ENCODE measurements at places on chromosomes 7 and 10.

DNA sequence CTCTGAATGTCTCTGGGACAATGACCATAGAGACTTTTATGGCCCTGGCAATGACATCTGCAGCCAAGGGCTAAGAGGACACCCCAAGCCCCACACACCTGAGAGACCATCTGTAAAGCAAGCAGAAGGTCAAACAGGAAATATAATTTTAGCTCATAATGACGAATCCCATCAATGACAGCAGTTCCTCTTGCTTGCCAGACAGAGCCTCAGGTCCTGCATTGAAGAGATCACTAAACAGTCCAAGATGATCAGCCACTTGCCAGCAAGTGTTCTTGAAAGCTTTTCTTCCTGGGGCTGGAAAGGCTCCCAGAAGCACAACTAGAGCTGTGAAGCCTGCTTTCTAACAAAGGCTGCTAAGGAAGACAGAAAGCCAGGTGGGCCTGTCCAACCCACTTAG is 993.7 kb upstream of the AUTS2 start:
- DNase-seq: no peak

GRCh38 chr7:99576251-99576650 is 17.8 kb downstream of the ZNF655 start:
- no peak for DNase-seq

DNA sequence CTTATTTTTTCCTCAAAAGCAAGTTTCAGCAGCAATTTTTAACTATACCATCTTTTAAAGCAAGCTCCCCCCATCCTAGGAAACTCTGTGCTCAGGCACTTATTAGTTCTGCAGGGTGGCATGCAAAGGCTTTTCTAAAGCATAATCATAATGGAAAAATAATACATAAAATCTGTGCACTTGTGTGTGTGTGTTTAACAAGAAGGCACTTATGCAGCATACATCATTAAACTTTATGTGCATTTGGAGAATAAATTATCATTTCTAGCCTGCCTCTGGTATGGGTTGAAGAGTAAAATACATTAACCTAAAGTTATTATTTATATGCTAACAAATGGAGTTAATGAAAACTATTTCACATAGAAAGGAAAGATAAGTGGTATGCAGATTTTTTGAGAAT is 5.6 kb upstream of the RASSF4 start:
- no peak for DNase-seq

DNA sequence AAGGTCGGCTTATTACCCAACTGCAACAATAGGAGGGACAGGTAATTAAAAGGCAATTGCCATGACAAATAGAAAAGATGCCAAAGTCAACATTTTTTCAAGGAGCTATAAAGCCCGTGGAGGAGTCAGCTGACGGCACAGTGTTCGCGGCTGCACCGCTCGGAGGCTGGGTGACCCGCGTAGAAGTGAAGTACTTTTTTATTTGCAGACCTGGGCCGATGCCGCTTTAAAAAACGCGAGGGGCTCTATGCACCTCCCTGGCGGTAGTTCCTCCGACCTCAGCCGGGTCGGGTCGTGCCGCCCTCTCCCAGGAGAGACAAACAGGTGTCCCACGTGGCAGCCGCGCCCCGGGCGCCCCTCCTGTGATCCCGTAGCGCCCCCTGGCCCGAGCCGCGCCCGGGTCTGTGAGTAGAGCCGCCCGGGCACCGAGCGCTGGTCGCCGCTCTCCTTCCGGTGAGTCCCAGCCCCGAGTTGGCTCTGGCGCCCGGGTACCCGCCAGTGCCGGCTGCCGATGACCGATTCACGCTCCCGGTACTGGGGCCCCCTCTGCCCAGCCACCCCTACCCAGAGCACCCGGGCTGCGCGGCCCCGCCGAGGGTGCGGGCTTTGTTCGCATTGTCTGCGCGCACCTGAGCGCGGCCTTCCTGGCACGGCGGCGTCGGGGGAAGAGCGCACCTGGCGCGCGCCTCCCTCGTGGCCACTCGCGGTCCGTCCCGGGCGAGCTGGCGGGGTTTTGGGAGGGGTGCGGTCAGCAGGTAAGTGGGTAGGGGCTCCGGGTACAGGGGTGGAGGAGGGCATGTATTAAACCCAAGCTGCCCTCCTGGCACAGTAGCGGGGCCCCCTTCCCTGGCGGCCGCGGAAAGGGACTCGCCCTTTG is at the start of gene VWA2:
VWA2 (plus strand) TSS at position 138 of the 877 bp plus-strand sequence. CDS start 9,460 bp downstream, outside the sequence.
- no peak for DNase-seq

DNA sequence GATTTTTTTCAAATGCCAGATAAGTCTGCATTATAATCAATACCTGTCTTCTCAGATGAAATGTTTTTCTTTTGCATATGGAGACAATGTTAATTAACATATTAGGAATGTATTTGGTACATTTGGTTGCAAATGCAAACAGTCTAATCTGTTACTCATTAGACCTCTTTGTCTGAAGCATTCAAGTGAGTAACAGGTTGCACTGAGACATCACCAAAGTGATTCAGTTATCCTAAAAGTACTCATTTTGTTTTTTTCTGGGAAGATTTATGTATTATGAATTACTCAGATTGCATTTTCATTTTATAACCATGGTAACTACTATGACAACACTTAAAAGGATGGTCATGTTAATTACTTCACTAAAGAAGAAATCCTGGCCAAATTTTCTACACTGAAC is 513.6 kb downstream of the HTR7 start:
- no peak for DNase-seq

DNA sequence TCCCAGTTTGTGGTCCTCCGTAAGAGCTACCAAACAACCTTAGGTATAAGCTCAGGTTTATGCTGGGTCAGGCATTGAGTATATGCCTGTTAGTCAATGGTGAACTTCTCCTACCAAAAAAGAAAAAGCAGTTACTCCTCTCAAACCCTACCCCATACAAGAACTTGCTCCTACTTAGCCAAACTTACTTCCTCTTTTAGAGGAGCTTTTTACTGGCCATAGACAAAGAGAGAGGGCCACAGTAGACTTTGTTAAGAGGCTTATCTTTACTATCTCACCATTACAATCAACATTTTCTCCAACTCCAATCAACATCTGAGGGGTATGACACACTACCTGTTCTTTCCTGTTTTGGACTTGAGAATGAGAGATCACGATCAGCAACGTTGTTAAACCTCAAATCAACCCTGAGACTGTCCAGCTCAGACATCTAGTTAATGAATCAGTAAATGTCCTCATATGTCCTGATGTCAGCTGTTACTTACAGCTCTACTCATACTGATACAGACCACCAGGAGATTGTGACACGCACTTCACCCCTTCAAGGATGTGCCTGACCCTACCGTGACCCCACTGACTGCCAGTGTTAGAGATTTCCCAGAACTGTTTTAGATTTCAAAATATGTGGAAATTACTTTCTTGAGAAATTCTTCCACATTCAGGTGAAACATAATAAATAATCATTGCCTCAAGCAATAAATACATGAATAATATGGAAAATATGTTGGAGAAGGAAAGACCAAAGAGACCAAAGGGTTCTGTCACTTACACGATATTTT is 18.4 kb upstream of the CCDC71L start:
- peak; percentile 8 for DNase-seq

- DNase-seq: no peak
These were observed 194.2 kb downstream of the GPAM start for GRCh38 chr10:111989136-111989911.

DNA sequence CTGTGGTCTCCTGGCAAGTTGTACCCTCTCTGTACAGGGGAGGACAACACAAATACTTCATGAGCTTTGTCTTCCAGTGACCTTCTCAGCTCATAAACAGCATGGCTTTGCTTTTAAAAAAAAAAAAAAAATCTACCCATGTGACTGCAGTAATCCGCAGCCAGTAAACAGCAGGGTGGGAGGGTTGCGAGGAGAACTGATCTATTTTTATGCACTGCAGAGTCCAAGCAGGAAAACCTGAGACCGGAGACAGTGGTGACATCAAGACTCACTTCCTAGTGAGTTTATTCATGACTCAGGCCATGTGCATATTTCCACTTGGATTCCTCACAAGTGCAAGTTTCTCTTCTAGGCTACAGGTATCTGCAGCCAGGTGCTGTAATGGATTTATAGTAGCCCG is 127.9 kb downstream of the NRF1 start:
- DNase-seq: no peak

GRCh38 chr7:3087243-3087755 is 43.6 kb upstream of the CARD11 start:
- DNase-seq: no peak

DNA sequence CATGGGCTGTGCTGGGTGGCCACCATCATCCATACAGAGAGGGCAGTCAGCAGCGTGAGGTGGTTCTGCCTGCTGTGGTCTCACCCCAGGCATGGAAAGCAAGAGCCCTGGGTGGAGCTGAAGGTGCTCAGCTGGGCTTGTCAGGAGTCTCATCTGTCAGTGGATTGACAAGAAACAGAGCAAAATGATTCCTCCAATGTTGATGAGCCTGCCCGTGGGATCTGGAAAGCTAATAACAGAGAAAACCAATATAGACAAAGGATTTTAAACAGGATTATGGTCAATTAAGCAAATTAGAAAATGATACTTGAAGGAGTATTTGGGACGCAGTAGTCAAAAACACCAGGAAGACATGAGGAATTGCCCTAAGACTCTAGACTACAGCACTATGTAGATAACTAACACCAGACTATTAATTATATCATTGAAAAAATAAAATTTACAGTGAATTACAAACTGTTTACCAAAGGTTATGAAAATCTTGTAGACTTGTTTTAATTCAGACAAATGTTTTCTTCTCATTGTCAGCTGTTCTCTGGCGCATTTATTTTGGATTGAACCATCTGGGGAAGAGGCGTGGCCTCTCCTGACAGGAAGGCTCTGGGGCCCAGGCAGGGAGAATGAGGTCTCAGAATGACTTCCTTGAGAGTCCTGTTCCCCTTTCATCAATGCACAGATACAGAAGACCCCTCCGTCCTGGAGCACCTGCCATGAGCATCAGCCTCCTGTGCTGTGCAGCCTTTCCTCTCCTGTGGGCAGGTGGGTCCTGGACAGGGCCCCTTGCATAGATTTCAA is 211.2 kb upstream of the PRSS58 start:
- DNase-seq: no peak

DNA sequence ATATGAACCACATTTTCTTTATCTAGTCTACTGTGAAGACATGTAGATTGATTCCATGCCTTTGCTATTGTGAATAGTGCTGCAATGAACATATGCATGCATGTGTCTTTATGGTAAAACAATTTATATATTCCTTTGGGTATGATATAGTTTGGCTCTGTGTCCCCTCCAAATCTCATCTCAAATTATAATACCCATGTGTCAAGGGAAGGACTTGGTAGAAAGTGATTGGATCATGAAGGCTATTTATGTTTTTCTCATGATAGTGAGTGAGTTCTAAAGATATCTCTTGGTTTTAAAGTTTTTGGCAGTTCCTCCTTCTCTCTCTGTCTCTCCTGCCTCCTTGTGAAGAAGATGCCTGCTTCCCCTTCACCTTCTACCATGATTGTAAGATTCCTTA is 248.7 kb downstream of the GPR37 start:
- DNase-seq: no peak

DNA sequence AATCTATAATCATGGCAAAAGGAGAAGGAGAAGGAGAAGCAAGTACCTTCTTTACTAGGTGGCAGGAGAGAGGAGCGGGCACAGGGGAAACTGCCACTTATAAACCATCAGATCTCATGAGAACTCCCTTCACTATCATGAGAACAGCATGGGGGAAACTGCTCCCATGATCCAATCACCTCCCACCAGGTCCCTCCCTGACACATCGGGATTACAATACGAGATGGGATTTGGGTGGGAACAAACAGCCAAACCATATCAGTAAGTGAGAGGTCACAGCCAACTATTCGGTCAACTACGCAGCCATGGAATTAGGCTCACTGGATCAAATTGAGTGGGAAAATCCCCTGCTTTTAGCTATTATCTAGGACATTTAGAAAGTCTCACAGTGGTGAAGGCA is 54.2 kb upstream of the STEAP1B start:
- DNase-seq: no peak
